ENCODE measurements at places on chromosomes 2 and 18.

GRCh38 chr2:170548304-170548703, 166.8 kb upstream of the SP5 start:
- no peak for DNase-seq

DNA sequence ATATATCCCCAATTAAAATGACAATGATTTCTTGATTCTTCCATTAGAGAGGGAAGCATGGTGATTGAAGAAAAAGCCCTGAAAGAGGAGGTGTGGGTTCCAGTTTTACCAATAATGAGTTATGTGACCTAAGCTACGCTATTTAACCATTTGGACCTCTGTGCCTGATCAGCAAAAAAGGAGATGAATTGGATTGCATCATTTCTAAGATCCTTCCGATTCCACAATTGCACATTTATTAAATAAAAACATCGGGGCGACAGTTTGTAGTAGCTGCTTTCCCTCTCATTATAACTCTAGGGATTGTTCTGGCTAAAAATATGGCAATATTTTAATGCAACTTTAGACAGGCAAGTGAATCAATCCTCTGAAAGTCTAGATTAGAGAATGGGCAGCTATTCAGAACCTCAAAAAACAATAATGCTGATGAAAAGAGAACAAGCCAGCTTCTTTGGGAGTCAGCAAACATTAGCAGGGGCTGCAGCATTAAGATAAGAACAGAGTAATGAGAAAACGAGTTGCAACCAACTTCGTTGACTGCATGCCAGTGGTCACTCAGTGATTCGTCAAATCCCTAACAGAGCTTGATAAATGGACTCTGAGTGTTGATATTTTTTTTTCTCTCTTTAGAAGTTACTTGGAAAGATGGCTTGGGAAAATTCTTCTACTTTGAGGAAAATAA, 301.2 kb downstream of the AGPS start:
- no peak for DNase-seq

DNA sequence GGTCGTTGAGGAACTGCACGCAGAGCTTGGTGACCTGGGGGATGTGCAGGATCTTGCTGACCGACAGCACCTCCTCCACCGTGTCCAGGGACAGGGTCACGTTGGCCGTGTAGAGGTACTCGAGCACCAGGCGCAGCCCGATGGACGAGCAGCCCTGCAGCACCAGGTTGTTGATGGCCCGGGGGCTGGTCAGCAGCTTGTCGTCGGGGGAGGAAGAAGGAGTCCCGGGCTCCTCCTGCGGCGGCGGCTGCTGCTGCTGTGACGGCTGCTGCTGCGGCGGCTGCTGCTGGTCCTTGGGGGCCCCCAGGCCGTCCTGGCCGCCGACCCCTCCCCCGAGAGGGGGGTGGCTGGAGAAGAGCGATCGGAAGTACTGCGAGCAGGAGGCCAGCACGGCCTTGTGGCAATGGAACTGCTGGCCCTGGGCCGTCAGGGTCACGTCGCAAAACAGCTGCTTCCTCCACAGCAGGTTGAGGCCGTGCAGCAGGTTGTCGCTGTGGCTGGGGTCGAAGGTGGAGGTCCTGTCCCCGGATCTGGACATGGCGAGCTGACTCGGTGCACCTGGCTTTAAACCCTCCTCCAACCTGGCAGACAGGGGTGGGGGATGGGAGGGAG, 2.7 kb downstream of the KLHL14 start:
- no peak for DNase-seq

DNA sequence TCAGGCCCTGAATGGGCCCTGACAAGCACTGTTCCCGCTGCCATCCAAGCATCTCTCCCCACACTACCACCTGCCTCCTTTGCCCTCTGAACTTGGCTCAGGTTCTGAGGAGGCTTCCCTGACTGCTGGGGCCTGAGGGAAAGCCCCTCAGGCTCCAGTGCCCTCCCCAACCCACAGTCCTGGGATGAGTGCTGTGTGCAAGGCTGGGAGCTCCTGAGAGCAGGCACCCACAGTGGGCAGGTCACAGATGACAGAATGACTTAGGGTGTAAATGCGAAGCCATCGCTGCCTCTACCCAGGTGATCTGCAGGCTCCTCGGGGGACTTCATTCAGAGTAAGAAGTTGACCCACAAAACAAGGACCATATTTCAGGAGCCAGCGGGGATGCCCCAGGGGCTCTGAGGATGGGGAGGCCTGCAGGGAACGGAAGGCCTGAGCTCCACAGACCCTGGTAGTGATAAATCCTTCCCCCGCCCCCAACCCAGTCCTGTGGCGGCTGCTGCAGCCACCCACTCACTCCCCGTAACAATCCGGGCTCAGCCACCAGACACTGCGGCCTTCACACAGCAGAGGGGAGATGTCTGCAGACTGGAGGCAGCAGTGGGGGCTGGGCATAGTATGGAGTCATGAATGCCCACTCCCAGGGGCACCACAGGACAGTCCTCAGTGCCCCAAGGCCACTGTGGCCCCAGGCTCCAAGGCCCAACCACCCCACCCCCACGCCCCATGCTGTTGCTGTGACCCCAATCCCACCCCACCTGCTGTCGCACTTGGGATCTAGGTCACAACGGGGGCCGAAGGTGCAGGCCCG, 8.9 kb downstream of the BIN1 start:
- no peak for DNase-seq

- no peak for DNase-seq
Observed at GRCh38 chr2:47087051-47087450, 68.1 kb downstream of the STPG4 start.

DNA sequence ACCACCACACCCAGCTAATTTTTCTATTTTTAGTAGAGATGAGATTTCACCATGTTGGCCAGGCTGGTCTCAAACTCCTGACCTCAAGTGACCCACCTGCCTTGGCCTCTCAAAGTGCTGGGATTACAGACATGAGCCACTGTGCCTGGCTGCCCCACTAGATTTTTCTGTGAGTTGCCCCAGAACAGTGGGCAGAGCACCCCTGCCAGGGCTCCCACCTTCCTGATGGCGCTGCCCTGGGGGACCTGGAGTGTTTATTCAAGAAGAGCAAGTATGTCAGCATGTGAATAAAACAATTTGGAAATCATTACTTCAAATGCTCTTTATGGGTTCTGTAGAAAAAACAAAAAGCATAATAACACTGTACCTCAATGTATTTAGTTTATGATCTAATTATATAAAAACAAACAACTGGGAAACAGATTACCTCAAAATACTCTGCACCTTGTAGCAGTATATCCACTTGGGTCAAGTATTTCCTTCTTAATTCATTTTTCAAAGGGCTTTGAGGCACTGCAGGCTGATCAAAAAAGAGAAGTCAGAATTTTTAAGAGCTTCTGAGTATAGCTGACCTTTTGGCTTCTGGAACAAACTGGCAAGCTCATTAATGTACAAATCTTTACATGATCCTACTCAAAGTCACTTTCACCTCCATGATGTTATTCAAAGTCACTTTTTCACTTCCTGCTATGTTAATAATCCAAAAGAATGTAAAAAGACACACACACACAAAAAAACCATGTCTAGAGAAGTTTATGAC, 8.9 kb downstream of the HJURP start:
- no peak for DNase-seq

DNA sequence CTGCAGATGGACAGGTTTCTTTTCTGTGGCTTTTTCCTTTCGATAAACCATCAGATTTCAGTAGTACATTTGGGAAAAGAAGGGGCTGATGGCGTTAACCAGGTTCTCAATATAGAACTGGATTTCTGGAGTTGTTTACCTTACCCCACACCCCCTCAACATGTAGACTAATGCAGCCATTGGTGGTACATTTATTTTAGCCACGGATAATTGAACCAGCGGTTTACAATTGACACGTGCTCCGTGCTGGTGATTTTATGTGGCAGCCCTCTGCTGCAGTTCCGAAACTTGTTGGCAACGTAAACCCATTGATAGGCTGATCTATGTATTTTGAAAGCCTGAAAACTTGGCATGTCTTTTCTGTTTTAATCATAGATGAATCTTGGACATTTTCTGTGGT, 5.4 kb downstream of the SOX11 start:
- DNase-seq = no peak

GRCh38 chr2:167181134-167181533, 292.9 kb downstream of the XIRP2 start:
- DNase-seq = peak; percentile 45

GRCh38 chr2:32058130-32058529, 5.2 kb upstream of the SPAST start:
- no peak for DNase-seq

Data from amniotic stem cell (primary cell).